ENCODE measurements at places on chromosomes 5 and 9.

- no peak for DNase-seq
Observed at GRCh38 chr9:128845186-128845931, 15.8 kb upstream of the SPOUT1 start.

- no peak for DNase-seq
Observed at GRCh38 chr5:131610198-131611063, 24.6 kb downstream of the RAPGEF6 start.

DNA sequence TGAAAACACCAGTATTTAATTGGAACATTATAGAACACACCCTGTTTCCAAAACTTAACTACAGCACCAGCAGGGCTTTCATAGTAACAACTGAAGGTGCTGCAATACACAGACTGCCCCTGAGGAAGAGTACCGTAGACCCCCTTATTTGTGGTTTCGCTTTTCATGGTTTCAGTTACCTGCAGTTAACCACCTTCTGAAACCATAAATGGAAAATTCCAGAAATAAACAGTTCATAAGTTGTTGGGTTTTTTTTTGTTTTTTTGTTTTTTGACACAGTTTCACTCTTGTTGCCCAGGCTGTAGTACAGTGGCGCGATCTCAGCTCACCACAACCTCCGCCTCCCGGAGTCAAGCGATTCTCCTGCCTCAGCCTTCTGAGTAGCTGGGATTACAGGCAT is 9.5 kb upstream of the GLDC start:
- no peak for DNase-seq

DNA sequence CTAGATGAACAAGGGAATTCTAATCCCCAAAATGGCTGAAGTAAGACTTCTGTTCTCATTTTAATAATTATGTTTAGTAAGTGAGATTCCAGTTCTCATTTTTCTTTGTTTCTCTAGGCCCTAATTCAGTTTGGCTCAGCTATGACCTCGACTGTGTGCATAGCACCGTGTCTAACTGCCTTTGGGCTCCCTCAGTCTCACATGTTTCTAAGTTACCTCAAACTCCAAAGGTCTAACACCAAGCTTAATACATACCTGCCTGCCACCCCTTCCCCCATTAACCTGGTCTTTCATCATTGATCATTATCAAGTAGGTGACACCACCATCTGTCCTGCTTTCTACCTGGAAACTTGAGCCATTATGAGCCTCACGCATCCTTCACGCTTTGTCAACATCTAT is 273.2 kb downstream of the SAXO1 start:
- DNase-seq, result no peak

- peak; percentile 98 for DNase-seq
Observed at GRCh38 chr9:81689343-81690175, at the start of gene TLE1. TSS of gene TLE1 (minus strand) at chr9:81689547. CDS start at chr9:81688240, 1,307 bp downstream.

DNA sequence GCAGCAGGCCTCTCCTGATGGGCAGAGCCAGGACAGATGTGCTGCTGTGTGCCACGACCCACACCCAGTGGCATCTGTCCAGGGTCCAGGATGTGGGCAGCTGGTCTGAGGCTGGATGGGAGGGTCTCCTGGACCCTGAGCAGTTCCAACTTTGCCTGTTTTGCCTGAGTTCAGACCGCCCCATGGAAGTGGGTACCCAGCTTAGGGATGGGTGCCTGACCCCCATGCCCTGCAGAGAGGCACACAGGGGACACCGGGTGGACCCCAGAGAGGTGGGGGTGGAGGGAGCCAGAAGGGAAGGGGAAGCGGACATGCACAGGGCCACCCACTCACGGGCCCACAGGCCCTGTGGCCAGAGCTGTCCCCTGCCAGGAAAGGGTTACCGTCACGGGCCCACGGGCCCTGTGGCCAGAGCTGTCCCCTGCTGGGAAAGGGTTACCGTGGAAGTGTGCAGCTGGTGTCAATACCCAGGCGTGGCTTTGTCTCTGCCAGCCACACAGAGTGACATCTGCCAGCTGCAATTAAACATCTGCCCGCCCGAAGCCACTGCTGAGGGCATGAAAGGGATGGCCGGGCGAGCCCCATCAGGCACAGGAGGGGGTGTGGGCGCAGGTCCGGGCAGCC is 50.0 kb downstream of the NACC2 start:
- DNase-seq, result no peak

DNA sequence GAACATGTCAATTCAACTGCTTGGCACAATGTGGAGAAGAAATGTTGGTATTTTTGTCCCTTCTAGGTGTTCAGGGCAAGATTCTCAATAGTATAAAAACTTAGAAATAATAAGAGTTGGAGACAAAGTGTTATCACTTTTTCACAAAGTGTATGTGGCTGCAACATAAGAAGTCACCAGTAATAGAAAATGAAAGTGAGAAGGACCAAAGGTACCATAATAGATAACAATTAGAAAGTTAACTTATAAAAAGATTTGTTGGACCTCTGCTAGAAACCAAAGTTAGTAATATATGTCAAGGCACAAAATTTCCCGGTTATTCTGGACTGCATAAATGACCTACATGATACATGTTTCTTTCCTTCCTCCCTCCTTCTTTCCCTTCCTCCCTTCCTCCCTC is 1535.3 kb downstream of the EFNA5 start:
- DNase-seq, result no peak

DNA sequence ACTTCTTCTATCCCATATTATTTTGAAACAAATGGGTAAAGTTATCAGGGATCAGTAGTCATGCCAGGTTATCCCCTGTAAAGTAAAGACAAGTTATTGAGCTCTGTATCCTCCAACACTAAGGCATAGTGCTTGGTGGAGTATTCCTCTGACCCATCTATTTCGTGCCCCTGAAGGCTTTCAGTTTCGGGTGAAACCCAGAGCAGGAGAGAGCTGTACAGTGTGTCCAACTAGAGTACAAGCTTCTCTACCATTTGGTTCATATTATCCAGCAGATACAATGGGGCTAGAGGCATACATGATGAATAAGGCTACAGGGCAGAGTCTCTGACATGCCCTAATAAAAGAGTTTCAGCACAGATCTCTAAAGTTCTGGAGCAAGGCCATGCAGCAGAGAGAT is 3.2 kb upstream of the SLC22A4 start:
- no peak for DNase-seq

GRCh38 chr5:90410178-90410762 is 714 bp upstream of the CETN3 start:
- DNase-seq, result peak; percentile 51

GRCh38 chr9:107693625-107694326 is 204.2 kb upstream of the KLF4 start:
- no peak for DNase-seq

- DNase-seq, result no peak
Observed at GRCh38 chr5:32325062-32325461, 12.3 kb upstream of the MTMR12 start.

DNA sequence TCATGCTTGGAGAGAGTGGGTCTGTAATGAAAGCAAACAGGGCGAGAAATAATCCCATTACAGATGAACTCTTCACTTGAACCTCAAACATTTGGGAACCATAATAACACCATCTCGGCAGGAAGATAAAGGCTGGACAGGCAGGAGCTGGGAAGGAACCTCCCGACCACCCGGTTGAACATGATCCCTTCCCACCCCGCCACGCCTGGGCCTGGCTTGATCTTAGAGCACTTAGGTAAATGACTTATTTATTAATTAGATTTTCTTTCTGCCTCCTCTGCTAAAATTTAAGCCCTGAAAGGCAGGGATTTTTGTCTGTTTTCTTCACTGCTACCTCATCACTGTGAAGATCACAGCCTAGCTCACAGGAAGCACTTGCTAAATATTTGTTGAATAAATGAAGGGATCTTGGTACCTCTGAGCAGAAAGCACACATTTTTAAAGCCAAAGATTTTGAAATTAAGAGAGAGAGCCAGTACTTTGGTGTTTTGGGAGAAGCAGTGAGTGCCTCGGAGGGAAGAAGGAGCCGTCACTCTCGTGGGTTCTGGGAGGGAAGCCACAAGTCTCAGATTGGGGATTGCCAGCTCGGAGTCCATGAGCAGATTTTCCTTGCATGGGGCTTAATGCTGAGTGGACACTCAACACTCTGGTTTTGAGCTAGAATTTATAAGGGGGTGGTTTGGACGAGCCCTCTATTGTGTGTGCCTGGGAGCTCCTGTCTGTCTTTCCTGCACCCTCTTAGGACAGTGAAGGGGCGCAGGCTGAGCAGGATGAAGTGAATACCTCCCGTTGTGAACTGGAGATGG is 133.3 kb downstream of the MACROH2A1 start:
- no peak for DNase-seq

GRCh38 chr5:101418713-101419118 is 515.6 kb upstream of the ST8SIA4 start:
- no peak for DNase-seq

GRCh38 chr5:35308421-35308820 is 78.1 kb upstream of the PRLR start:
- DNase-seq, result peak; percentile 40

GRCh38 chr5:91556-92263 is at the start of gene PLEKHG4B:
TSS of gene PLEKHG4B (plus strand) at chr5:92168. CDS start at chr5:92232, 64 bp downstream.
- peak; percentile 94 for DNase-seq

- DNase-seq, result peak; percentile 44
Observed at GRCh38 chr9:89278997-89279739, 31.8 kb upstream of the CKS2 start.

- no peak for DNase-seq
Observed at GRCh38 chr9:20043461-20043860, 254.6 kb upstream of the SLC24A2 start.

- no peak for DNase-seq
Observed at GRCh38 chr5:58066076-58066475, 393.8 kb downstream of the PLK2 start.

- DNase-seq, result no peak
Observed at GRCh38 chr9:135727257-135727875, 25.4 kb downstream of the KCNT1 start.

GRCh38 chr5:67156976-67157583 is 39.5 kb downstream of the CD180 start:
- peak; percentile 61 for DNase-seq

Data from NCI-H748 treated with DMSO at 0.1 percent for 48 hours (cell line).